ENCODE measurements at places on chromosomes 2 and 18. TPM values are rescaled to one million over a fixed set of nuclear protein-coding genes. Genes with fewer than 3 reads are reported as not detected.

Gene SERPINB13
- total RNA-seq, result not detected

Gene SALL3
- 29.0 TPM for total RNA-seq

Gene ALLC
- total RNA-seq, result not detected

Gene UCN
- 0.59 TPM for total RNA-seq

Gene CNGA3
- not detected for total RNA-seq

Data from GM23338 (cell line).